ENCODE measurements at places on chromosomes 7 and 10. TPM values are rescaled to one million over a fixed set of nuclear protein-coding genes. Genes with fewer than 3 reads are reported as not detected.

The TTYH3 gene
- 7.2 TPM for total RNA-seq

The CDK1 gene
- total RNA-seq: 3.3 TPM

- no peak overlapping the region for H3K27ac ChIP-seq
- no peak overlapping the region for H3K4me3 ChIP-seq
- H3K36me3 ChIP-seq: no peaks in the 10 kb centered on the region
These were observed 140.7 kb downstream of the SND1 start for GRCh38 chr7:127792528-127793342.

The ZNF248 gene
- total RNA-seq: 17.8 TPM

The TMEM236 gene
- total RNA-seq: 1.8 TPM

The PTPN20 gene
- 2.0 TPM for total RNA-seq

DNA sequence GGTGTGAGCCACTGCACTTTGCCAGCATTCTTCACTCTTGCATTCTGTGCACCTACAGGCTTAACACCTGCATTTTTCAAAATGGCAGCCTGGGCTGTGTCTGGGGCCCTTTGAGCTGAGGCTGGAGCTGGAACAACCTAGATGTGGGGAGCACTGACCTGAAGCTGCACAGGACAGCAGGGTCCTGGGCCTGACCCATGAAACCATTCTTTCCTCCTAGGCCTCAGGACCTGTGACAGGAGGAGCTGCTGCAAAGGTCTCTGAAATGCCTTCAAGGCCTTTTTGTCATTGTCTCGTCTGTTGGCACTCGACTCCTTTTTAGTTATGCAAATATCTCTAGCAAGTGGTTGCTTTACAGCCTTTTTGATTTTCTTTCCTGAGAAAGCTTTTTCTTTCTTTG, 82.3 kb downstream of the INPP5A start:
- H3K27ac ChIP-seq: no peak overlapping the region
- no peak overlapping the region for H3K4me3 ChIP-seq
- no peaks in the 10 kb centered on the region for H3K4me1 ChIP-seq
- DNase-seq: no peak

The ELFN1 gene
- 2.4 TPM for total RNA-seq

The BAG3 gene
- total RNA-seq: 38.4 TPM

DNA sequence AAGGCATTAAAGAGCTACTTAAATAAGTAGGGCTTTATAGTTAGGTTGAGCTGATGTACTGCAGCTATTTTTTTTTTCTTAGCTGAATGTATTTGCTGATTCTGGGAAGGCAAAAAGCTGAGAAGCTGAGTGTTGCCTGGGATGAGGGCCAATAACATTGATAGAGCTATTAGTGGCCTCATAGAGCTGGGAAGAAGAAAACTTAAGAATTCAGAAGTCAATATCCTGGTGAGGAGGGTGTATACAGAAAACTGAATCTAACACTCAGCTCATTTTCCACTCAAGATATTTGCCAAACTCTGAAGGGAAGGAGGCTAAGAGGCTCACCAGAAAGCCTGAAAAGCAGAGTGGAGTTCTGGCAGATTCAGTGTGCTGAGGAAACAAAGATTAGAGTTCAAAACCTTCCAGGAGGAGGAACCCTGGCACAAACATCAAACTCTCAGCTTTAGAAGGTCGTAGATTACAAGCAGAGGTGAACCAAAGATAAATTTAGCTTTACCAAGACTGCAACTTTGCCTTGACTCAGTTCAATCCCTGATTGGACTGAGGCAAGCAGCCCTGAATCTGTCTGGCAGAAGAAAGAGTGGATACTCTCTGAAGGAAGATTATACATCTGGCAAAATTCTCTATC, 11.3 kb downstream of the PPP1R3C start:
- H3K36me3 ChIP-seq: peaks cover 16% of the 10 kb centered on the region
- no peaks in the 10 kb centered on the region for H3K4me1 ChIP-seq
- no peaks in the 10 kb centered on the region for H3K27me3 ChIP-seq

- peaks cover 6% of the 10 kb centered on the region for H3K4me1 ChIP-seq
- no peak overlapping the region for H3K4me3 ChIP-seq
- no peak for DNase-seq
- H3K27ac ChIP-seq: no peak overlapping the region
- no peaks in the 10 kb centered on the region for H3K27me3 ChIP-seq
- no peaks in the 10 kb centered on the region for H3K36me3 ChIP-seq
These were observed 378.4 kb upstream of the SEMA3D start for GRCh38 chr7:85565276-85565675.

The DPYSL4 gene
- 0.21 TPM for total RNA-seq

GRCh38 chr10:3192856-3193635, 20.5 kb upstream of the PITRM1 start:
- H3K4me1 ChIP-seq: peaks cover 5% of the 10 kb centered on the region
- H3K36me3 ChIP-seq: no peaks in the 10 kb centered on the region
- H3K27ac ChIP-seq: no peak overlapping the region
- no peak overlapping the region for H3K4me3 ChIP-seq
- no peaks in the 10 kb centered on the region for H3K27me3 ChIP-seq

DNA sequence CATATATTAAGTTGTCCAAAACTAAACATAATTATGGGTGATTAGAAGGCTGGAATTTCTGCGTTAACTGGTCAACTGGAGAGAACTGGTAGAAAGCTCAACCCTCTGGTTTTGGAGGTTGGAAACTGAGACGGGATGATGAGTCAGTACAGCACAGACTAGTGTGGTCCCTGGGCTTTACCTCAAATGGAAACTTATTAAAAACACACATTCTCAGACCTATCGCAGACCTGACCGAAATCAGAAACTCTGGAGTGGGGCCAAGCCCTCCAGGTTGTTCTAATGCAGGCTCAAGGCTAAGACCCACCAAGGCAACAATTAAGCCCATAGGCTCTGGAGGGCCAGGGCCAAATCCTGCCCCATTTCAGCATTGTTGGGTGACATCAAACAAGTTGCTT, 136.9 kb downstream of the KCNMA1 start:
- H3K4me1 ChIP-seq: no peaks in the 10 kb centered on the region
- H3K36me3 ChIP-seq: no peaks in the 10 kb centered on the region
- no peak overlapping the region for H3K27ac ChIP-seq
- H3K4me3 ChIP-seq: no peak overlapping the region
- no peak for DNase-seq
- no peaks in the 10 kb centered on the region for H3K27me3 ChIP-seq

- DNase-seq: no peak
- no peaks in the 10 kb centered on the region for H3K4me1 ChIP-seq
- H3K27me3 ChIP-seq: no peaks in the 10 kb centered on the region
- H3K27ac ChIP-seq: no peak overlapping the region
- no peak overlapping the region for H3K4me3 ChIP-seq
These were observed 6.8 kb upstream of the GDF2 start for GRCh38 chr10:47315421-47315820.

DNA sequence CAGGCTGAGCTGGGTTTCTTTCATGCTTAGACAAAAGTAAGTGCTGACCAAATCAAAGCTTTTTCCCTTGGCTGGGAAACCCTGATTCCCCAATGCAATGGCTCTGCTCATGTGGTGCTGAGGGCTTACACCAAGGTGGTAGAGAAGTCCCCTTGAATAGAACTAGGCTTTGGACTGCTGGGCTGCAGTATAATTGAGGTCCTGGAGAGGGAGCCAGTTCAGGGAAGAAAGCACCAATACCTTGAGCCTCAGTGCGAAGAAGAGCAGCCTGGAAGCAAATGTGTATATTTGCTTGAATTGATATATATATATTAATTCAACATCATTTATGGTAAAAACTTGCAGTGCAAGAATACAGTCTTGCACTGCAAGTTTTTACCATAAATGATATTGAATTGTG, 391.1 kb downstream of the RPS24 start:
- DNase-seq: no peak
- no peak overlapping the region for H3K27ac ChIP-seq
- H3K36me3 ChIP-seq: no peaks in the 10 kb centered on the region
- H3K27me3 ChIP-seq: no peaks in the 10 kb centered on the region
- H3K4me3 ChIP-seq: no peak overlapping the region

GRCh38 chr10:101958691-101959090, 97.3 kb downstream of the ARMH3 start:
- H3K27ac ChIP-seq: no peak overlapping the region
- H3K4me3 ChIP-seq: no peak overlapping the region
- H3K4me1 ChIP-seq: no peaks in the 10 kb centered on the region

DNA sequence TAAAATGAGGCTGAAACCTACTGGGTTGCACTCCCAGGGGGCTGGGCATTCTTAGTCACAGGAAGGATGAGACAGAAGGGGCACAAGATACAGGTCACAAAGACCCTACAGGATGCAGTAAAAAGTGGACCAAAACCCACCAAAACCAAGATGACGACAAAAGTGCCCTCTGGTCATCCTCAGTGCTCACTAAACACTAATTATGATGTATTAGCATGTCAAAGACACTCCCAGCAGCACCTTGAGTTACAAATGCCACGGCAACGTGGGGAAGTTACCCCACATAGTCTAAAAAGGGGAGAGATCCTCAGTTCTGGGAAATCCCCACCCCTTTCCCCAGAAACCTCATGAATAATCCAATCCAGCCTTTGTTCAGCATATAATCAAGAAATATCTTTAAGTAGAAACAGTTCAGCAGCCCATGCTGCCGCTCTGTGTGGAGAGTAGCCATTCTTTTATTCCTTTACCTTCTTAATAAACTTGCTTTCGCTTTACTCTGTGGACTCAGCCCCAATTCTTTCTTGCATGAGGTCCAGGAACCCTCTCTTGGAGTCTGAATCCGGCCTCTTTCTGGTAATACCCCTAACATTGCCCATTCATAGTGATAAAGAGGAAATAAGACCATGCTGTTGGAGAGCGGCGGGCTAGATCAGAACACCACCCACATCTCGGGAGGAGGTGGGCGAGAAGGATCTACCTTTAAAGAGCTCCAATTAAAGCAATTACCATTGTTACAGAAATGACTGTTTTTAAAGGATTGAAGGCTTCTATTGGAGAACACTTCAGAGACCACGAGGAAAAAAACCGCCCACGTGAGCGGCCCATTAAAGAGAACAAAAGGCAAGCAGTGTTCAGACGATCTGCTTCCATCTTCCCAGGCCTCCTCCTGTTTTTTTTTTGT, 170.9 kb downstream of the USP6NL start:
- H3K4me1 ChIP-seq: no peaks in the 10 kb centered on the region
- no peak for DNase-seq
- H3K36me3 ChIP-seq: no peaks in the 10 kb centered on the region
- no peaks in the 10 kb centered on the region for H3K27me3 ChIP-seq

DNA sequence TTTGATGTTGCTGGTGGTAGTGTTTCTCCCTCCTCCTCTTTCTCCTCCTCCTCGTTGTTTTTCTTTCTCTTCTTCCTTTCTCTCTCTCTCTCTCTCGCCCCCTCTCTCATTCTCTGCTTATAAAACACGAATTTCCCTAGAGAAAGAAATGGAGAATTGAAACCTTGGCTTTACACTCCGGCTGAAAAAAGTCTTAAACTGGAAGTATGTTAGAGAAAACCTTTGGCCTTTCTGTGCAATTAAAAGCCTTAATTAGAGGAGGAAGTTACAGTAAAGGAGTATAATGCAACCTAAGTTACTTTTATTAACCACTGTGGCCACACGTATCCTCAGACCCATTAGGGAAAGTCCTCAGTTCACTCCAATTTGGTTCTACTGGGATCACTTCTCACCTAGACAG, 501.7 kb upstream of the SORCS1 start:
- H3K4me1 ChIP-seq: no peaks in the 10 kb centered on the region
- no peaks in the 10 kb centered on the region for H3K27me3 ChIP-seq
- no peak overlapping the region for H3K27ac ChIP-seq

The ATOH7 gene
- total RNA-seq: 0.42 TPM

Measured in tibial nerve (tissue), 4 donors.